Stimulated activated CD4-positive, alpha-beta T cell treated with anti-CD3 and anti-CD28 coated beads, Interleukin-2, amount 100 ng/mL, for 24 hours (primary cell): ENCODE measurements at places on chromosomes 6 and 20.

GRCh38 chr6:130140084-130140483 lies 82.7 kb downstream of the SAMD3 start:
- DNase-seq, result no peak

- no peak for DNase-seq
Observed at GRCh38 chr20:45100563-45101245, at the start of gene KCNS1. TSS of gene KCNS1 (minus strand) at chr20:45101127. CDS start at chr20:45099236, 1,891 bp downstream.

- no peak for DNase-seq
Observed at GRCh38 chr6:3766214-3766613, 14.7 kb upstream of the PXDC1 start.

DNA sequence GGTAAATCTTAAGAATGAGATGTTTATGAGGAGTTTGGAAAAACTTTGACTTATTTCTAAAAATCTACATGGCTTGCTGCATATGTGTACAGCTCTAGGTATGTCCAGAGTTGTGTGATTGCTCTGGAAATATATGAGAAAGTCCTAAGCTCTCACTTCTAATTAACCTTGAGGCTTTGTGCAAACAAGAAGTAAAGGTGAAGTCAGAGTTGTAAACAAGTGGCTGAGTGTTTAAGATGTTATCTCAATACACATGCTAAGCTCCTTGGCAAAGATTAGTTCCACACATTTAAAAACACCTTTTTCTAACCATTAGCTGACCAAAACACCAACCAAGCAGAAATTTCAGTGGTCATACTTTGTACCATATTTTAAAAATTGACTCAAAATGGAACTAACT lies 684.2 kb downstream of the HTR1B start:
- no peak for DNase-seq

- no peak for DNase-seq
Observed at GRCh38 chr20:7629880-7630279, 310.4 kb downstream of the HAO1 start.

- DNase-seq, result no peak
Observed at GRCh38 chr6:158611541-158612370, 32.8 kb downstream of the DYNLT1 start.

DNA sequence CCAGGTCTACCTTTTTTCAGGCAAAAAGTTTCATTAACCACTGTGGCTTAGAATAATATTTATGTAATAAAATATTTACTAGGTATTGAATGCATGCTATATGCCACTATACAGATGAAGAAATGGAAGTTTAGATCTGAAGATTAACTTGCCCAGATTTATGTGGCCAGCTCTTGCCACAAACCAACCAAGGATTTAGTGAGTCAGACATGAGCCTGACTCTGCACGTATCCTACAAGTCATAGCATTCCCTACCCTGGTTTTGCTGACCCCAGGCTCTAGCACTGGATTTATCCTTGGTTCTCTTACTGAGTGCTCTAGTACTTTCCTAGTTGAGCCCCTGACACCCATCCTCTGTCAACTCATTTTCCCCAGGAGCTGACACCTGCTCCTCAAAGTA lies 75.4 kb downstream of the ANKEF1 start:
- no peak for DNase-seq

DNA sequence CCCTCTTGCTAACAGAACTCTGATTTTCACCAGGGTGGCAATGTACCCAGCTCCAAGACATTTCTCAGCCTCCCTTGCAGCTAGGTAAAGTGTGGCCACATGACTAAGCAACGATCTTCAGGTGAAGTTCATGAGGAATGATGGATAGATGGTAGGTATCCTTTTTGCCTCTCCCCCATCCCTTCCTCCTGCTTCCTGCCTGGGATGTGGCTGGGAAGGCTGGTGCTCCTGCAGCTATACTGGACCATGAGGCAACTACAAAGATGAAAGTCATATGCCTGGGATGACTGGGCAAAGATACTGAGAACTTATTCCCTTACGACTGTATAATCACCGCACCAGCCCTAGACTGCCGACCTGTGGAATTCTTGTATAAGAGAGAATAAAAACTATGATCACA lies 13.4 kb downstream of the ZNF335 start:
- no peak for DNase-seq

DNA sequence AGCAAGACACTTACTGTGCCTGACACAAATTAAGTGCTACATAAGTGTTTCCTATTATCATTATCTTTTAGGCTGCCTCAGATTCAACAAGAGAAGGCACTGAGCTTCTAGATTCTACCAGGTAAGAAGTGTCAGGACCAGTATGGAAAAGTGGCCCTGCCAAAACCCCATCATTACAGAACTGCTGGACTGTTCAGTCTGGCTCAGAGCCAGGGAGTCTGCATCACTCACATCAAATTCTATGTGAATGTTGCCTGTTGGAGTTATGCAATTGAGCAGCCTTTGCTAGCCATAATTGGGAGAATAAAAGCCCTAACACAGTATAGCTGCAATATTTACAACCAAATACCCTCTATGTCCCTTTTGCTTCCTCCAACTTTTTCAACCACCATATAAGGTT lies 70.9 kb downstream of the ATG5 start:
- no peak for DNase-seq

DNA sequence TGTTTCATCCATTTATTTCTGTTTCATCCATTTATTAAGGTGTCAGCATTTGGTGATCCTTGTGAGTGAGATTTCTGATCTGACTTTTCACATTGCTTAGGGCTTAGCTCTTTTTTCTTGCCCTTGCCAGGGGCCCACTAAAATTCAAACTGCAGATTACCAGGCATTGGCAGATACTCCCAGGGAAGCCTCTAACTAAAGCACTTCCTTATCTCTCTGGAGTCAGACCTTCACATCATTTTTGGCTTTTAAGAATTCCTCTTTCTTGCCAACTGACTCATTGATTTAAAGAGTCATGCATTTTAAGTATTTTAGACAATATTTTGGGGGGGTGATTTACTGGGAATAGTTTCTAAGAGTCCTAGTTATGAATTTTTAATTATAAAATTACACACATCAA lies 2.6 kb upstream of the WFDC8 start:
- DNase-seq, result no peak

GRCh38 chr6:97262676-97263075 lies 20.3 kb downstream of the MMS22L start:
- no peak for DNase-seq

- DNase-seq, result no peak
Observed at GRCh38 chr6:151721671-151722070, 85.8 kb upstream of the ESR1 start.

GRCh38 chr6:109772883-109773431 lies 81.9 kb downstream of the FIG4 start:
- no peak for DNase-seq
